ENCODE measurements at places on chromosomes 12 and 14.
A peak's percentile ranks its signal among the peaks of the same experiment; 100 is the strongest.

- no peak for DNase-seq
Observed at GRCh38 chr12:68189821-68190242, 30.3 kb upstream of the IFNG start.

GRCh38 chr12:129064209-129064855 lies 211.1 kb downstream of the GLT1D1 start:
- DNase-seq, result no peak

DNA sequence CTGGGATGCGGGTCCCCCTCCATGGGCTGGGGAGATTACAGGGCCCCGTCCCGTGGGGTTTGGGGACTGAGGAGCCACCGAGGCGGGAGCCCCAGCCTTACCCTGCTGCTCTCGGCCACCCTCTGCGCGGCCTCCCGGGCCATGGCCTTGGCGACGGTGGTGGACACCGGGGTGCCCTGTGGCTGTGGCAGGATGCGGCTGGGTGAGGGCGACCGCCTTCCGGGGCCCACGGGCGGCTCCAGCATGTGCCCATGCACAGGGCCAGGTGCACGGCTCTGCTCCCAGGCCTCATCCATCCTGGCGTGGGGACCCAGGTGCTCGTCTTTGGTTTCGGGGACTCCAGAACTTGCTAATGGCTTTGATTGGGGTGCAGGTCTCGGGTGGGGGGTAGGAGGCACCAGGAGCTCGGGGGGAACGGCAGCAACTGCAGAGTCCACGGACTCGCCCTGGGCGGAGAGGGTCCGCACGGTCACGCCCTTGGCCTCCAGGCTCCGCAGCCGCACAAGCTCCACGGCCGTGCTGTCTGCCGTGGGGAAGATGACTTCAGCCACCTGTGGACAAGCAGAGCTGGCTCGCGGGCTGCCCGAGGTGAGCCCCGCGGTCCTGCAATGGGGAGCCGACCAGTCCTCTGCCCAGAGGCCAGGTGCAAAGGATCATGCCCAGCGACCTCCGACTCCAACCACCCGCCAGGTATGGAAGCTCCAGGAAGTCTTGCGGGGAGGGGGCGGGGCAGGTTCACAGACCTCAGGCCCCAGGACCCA lies 99.2 kb downstream of the PIWIL1 start:
- DNase-seq, result no peak

DNA sequence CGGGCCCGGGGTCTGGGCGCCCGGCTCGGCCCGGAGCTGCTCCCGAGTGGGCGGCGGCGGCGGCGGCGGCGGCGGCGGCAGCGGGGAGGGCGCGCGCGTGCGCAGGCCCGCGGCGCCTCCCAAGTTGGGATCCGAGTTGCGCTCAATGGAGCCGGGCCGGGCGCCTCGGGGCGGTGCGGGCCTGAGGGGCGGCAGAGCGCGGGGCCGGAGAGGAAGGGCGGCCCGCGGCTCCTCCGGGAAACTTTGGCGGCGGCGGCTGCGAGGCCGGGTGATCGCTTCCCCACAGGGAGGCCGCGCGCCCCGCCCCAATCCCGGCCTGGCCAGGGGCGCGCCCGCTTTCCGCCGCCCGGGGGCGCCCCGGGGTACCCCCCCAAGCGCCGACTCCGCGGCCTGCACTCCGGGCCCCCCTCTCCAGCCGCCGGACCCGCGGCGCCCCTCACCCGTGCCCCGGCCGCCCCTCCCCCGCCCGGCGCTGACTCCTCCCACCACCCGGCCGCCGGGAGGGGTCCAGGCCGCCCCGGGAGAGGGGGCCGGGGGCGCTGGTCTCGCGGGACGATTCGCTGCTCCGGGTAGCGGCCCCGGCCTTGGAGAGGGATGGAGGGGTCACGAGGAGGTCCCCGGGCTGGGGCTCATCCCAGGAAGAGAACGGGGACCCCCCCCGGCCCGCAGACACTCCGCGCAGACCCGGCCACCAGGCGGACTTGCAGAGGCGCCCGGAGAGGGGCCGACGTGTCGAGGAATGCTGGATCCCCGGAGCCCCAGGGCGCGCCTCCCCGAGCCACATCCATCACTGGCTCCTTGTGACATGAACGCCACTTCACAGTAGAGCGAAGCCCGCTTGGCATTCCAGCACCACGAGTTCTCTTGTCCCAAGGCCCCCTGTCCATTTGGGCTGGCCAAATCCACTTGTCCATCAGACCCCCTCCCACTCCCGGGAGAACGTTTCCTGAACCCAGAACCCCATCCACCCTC lies at the start of gene RILPL1:
Gene RILPL1 (minus strand): TSS at position 48 of the 972 bp plus-strand sequence. CDS start 237 bp downstream, outside the sequence.
- DNase-seq, result peak; percentile 71

GRCh38 chr12:115683240-115683780 lies 594.2 kb downstream of the MED13L start:
- DNase-seq, result no peak

DNA sequence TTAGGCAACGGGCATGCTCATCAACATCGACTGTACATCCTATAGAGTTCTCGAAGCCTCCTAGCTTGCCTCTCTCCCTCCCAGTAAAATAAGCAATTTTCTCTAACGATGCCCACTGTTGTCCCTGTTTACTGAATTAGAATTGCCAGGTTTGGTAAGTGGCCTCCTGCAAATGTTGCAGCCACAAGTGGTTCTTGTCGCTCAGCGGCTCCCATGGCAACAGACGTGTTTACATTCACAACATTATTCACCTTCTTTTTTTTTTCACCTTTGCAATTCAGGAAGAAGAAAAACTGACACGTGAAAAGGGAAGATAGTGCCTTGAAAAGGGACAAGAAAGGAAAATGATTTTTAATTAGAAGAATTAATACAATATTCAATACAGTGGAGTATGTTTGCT lies 100.9 kb upstream of the PKP2 start:
- DNase-seq, result no peak

GRCh38 chr12:91616416-91616815 lies 433.8 kb upstream of the DCN start:
- DNase-seq, result no peak

DNA sequence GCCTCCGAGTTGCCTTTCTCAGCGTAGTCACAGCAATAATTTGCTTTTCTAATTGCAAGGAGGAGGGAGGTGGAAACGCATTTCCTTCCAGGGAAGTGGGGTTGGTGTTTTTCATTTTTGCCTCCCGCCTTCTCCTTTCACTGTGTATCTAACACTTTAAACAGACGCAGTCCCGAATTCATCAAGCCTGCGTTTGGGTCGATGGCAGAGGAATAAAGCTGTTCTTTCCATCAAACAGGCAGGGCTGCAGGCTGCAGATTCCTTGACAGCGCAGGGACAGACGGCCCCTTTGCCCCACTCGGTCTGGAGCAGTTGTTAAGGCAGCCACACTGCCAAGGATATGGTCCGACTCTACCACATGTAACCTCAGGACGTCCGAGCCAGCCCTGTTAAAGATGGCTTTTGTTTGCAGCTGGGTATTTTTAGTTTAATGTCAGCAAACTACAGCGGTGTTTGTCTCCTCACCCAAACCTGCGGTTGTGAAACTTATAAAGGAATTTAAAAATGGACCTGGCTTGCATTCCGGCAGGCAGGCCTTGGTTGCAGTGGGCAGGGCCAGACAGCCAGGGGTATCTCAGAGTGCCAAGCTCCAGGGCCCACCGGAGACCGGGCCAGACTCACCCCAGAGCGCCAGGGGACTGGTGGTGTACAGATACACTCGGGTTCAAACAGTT lies 2.1 kb downstream of the CHST11 start:
- DNase-seq, result peak; percentile 16

DNA sequence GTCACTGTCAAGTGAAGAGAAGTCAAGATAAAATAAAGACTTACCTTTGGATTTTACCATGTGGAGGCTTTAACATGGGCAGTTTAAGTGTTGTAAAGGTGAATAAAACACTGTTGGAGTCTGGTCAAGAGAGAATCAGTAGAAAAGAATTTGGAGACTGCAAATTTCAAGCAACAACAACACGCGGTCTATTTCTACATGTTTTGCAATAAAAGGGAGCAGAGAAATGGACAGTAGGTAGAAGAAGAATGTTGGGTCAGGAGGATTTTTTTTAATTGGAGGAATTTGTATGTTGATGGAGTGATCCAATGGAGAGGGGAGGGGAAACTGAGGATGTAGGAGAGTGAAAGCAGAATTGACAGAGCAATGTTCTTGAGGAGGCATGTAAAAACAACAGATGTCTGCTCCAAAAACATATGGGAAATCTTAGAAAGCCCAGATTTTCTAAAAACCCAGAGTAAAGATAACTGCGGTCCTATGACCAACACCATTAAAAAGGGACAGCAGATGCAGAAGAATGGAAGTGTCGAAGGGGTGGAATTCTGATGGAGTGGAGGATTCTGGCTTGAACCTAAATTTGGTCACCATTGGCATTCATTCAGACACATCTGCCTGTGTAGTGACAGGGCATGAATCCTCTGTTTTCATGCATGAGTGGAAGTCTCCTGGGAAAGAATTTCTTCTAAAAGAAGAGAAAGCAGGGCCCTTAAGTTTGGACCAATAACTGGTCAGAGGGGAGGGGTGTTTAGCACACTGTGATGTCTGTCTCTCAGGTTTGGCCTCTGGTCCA lies 68.0 kb upstream of the OSBPL8 start:
- DNase-seq, result no peak

DNA sequence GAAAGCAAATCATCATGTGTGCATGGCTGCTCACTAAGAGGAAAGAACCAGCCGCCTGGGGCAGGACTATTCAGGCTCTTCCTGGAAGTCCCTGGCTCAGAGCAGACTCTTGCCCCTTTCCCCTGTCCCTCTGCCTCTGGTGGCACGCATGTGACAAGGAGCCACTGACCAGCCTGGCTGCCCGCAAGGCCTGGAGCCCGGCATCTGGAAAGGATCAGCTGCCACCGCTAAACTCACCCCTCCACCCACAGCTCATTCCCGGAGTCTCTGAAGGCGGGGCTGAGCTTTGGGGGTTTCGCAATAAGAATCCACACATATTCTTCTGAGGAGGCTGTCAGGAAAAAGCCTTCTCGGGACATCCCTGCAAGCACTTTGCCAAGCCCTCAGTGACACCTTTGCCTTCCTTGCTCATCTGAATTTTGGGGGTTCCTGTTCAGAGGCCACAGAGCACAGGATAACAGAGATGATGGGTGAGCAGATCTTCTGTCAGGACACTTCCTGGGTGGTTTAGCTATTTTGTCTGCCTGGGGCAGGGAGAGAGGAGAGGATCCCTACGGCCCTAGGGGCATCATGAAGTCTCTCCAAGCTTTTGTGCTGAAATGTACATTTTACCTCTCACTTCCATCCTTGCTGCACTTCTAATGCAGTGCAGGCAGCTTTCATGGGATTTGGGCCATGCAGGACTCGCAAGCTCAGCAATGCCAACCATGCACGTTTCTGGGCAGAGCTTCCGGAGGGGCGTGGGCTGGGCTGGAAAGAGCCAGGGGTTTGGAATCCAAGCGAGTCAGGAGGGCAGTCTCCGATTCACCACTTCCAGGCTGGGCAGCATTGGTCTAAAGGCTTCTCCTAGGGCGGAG lies 124.8 kb upstream of the MAP1LC3B2 start:
- DNase-seq, result no peak

GRCh38 chr14:99078426-99078825 lies 193.6 kb downstream of the BCL11B start:
- DNase-seq, result no peak

- no peak for DNase-seq
Observed at GRCh38 chr12:106527356-106527755, 55.4 kb upstream of the RFX4 start.

DNA sequence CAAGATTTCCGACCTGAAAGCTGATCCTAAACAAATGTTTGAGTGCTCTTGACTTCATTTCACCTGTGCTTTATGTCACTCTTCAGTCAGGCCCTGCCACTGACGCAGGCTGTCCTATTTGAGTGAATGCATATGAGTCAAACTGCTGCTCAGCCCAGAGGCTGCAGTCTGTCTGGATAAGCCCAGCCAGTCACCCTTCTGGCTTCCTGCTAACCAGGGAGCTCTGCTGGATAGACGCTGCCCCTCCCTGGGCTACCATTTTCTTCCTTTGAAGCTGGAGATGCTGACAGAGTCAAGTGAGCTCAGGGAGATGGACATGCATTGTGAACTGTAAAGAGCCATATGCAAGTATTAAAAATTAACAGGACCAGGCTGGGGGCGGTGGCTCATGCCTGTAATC lies 5.1 kb upstream of the TUNAR start:
- DNase-seq, result no peak

DNA sequence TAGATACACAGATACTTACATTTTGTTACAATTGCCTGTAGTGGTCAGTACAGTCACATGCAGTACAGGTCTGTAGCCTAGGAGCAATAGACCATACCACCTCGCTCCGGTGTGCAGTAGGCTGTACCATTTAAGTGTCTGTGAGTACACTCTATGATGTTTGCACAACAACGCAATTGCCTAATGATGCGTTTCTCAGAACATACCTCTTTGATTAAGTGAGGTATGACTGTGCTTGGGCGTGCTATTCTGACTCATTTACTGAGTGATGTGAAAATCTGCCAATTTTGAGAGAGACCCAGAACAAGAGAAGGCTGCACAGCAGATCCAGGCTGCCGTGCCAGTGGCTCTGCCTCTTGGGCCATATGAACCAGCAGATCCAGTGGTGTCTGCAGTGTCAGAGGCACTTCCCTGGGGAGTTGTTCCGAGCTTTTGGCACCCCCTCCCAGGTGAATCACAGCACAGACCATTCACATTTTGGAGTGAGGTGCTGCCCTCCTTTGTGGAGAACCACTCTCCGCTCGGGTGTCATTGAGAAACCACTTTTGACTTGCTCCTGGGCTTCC lies 20.4 kb downstream of the DLK1 start:
- no peak for DNase-seq

DNA sequence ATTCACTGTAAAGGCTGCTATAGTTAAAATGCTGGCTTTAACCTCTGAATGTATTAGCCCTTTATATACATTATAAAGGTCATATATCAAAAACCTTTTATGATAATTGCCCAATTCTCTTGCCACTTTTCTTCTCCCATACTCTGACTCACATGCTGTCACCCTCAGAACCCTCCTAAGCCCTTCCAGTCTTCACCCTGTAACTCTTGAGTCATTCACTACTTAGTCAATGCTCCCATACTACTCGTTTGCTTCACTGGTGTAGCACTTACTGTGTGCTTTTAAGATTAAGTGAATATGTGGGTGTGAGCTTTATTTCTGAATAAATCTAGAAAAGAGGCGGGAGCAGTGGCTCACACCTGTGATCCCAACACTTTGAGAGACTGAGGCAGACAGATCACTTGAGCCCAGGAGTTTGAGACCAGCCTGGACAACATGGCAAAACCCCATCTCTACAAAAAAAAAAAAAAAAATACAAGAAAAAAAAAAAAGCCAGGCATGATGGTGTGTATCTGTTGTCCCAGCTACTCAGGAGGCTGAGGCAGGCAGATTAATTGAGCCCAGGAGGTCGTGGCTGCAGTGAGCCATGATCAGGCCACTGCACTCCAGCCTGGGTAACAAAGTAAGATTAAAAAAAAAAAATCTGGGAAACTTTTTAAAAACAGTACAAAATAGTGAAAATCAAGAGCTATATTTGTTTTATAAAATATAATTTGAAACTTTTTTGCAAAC lies 37.6 kb downstream of the SPATA7 start:
- DNase-seq, result no peak

DNA sequence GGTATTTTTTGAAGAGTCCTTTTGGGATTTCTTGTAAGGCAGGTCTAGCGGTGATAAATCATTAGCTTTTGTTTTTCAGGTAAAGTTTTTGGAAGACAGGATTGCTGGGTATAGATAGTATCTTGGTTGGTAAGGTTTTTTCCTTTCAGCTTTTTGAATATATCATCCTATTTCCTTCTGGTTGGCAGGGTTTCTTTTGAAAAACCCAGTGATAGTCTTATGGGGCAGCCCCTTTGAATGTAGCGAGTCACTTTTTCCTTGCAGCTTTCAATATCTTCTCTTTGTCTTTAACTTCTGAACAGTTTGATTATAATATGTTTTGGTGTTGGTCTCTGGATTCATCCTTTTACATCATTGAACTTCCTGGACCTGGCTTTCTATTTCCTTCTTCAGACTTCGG lies 20.2 kb downstream of the TMX1 start:
- no peak for DNase-seq

Data from HEK293T (cell line).